ENCODE measurements at places on chromosomes 4 and X.

GRCh38 chrX:121298499-121298898, 251.1 kb downstream of the GLUD2 start:
- H3K36me3 ChIP-seq, result no peaks in the 10 kb centered on the region
- no peaks in the 10 kb centered on the region for H3K27me3 ChIP-seq
- H3K4me1 ChIP-seq, result peaks cover 10% of the 10 kb centered on the region
- no peak for DNase-seq
- no peak overlapping the region for H3K4me3 ChIP-seq
- H3K27ac ChIP-seq, result no peak overlapping the region

GRCh38 chrX:40152741-40153344, 55.1 kb upstream of the BCOR start:
- H3K36me3 ChIP-seq, result no peaks in the 10 kb centered on the region
- DNase-seq, result peak; percentile 18
- H3K4me3 ChIP-seq, result peak overlapping the region; percentile 67
- H3K27me3 ChIP-seq, result no peaks in the 10 kb centered on the region

GRCh38 chrX:29348288-29348687, 761.0 kb downstream of the IL1RAPL1 start:
- H3K36me3 ChIP-seq, result no peaks in the 10 kb centered on the region
- no peak for DNase-seq

DNA sequence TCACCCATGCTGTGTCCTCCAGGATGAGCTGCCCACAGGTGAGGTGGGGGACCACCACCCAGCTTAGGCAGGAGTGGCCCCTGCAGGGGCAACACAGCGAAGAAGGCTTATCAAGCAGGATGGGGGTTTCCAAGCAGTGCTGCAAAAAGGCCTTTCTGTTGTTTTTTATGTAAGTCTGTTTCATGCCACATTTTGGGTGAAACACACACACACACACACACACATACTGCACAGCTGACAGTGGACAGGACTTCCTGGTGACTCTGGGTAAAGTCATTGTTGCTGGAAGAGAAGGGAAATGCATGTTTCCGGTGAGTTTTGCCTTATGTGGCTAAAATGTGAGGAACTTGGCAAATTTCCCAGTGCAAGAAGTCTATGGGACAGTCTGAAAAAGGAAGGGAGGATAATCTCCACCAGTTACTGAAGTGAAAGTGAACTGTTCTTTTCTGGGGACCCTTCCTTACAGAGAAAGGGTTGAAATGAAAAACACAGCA, 119.2 kb downstream of the IRF2 start:
- no peaks in the 10 kb centered on the region for H3K27me3 ChIP-seq
- H3K4me1 ChIP-seq, result peaks cover 10% of the 10 kb centered on the region
- no peak overlapping the region for H3K27ac ChIP-seq
- H3K4me3 ChIP-seq, result no peak overlapping the region

DNA sequence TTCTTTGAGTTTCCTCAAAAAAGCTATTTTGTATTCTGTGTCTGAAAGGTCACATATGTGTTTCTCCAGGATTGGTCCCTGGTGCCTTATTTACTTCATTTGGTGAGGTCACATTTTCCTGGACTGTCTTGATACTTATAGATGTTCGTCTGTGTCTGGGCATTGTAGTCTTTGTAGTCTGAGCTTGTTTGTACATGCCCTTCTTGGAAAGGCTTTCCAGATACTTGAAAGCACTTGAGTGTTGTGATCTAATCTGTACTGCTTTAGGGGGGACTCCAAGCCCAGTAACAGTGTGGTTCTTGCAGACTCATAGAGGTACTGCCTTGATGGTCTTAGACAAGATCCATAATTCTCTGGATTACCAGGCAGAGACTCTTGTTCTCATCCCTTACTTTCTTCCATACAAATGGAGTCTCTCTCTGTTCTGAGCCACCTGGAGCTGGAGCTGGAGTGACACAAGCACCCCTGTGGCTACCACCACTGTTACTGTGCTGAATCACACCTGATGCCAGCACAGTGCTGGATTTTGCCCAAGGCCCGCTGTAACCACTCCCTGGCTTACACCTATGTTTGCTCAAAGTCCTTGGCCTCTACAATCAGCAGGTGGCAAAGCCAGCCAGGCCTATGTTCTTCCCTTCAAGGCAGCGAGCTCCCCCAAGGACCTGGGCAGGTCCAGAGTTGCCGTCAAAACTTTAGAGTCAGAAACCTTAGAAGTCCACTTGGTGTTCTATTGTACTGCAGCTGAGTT, 72.3 kb upstream of the EFHC2 start:
- no peak for DNase-seq
- H3K4me1 ChIP-seq, result no peaks in the 10 kb centered on the region
- H3K4me3 ChIP-seq, result no peak overlapping the region

Data from activated CD4-positive, alpha-beta memory T cell treated with anti-CD3 and anti-CD28 coated beads for 36 hours (primary cell).